Smooth muscle cell of the umbilical artery (primary cell): ENCODE measurements at places on chromosomes 13 and 19. TPM values are rescaled to one million over a fixed set of nuclear protein-coding genes. Genes with fewer than 3 reads are reported as not detected.

The RNF17 gene
- not detected in 2 replicates for total RNA-seq

The N4BP2L1 gene
- total RNA-seq: 0.46 and 0.59 TPM in 2 replicates

The PPP6R1 gene
- 30.9 and 63.4 TPM in 2 replicates for total RNA-seq

The SLC7A9 gene
- 0.59 TPM in 1 of 2 replicates, not detected in the other for total RNA-seq

The CFAP97D2 gene
- not detected in 2 replicates for total RNA-seq

The GRK1 gene
- not detected in 2 replicates for total RNA-seq

The BRCA2 gene
- total RNA-seq: 2.4 and 6.0 TPM in 2 replicates

The APC2 gene
- 0.46 and 0.89 TPM in 2 replicates for total RNA-seq
